ENCODE measurements at places on chromosomes 16 and 17.

DNA sequence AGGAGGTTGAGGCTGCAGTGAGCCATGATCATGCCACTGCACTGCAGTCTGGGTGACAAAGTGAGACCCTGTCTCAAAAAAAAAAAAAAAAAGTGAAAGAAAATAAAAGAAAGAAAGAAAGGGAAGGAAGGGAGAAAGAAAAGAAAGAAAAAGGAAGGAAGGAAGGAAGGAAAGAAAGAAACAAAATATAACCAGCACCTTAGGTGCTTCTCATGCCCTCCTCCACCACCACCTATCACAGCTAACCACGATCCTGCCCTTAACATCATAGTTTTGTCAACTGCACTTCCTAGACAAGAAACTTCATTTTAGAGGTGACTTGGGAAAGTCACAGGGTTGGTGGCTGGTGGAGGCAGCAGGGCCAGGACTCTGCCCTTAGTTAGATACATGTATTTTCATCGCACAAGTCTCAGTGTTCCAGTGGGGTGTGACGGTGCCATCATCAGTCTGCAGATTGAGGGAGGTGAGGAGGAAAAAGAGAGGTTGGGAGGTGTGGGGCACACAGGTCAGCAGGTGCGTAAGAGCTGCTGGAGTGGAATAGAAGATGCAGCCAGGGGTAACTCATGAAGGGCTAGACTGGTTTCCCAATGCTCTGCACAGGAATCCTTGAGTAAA is 10.0 kb downstream of the SUPT4H1 start:
- no peak for DNase-seq

DNA sequence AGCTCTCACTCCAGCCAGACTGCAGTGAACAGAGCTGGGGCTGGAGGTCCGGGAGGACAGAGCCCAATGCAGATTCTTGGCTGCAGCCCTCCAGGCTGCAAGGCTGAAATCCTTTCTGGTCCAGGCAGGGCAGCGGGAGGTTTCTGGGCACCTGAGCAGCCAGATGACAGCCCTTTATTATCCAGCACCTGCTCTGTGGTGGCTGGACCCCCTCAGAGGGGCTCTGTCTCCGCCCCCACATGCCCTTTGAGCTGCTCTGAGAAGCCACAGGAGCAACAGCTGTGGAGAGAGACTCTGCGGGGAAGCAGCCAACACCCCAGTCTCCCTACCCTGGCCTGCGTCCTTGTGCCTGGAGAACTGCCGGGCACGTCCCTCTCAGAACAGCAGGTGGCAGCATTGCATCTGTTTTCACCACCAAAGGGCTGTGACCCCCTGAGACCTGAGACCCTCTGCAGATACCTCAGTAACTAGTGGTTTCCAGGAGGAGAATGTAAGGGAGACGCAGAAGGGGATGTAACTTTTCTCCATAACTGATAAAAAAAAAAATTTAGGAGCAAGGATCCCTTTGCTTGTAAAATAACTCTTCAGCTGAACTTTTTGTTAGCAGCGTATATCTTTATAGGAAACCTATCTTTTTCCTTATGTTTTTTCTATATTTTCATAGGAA is 3.7 kb upstream of the CNP start:
- no peak for DNase-seq

DNA sequence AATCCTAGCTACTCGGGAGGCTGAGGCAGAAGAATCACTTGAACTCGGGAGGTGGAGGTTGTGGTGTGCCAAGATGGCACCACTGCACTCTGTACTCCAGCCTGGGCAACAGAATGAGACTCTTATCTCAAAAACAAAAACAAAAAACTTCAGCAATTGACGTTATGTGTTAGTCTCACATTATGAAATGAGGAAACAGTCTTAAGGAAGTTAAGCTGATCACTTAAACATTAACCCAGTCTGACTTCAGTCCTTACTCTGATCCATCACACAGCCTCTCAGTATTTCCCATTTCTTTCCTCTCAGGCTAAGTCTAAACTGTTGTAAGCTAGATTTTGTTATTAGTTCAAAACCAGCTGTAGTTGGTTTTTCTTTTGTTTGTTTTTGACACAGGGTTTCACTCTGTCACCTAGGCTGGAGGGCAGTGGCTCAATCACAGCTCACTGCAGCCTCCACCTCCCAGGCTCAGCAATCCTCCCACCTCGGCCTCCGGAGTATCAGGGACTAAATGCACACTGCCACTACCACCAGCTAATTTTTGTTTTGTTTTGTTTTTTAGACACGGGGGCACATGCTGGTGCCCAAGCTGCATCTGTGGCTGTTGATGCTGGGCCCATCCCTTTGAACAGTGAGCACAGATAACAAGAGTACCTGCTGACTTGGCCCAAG is 6.3 kb downstream of the JPT1 start:
- no peak for DNase-seq

- DNase-seq = no peak
Observed at GRCh38 chr16:13350000-13350399, 448.6 kb downstream of the SHISA9 start.

- DNase-seq = no peak
Observed at GRCh38 chr16:85879975-85880831, 18.8 kb upstream of the IRF8 start.

DNA sequence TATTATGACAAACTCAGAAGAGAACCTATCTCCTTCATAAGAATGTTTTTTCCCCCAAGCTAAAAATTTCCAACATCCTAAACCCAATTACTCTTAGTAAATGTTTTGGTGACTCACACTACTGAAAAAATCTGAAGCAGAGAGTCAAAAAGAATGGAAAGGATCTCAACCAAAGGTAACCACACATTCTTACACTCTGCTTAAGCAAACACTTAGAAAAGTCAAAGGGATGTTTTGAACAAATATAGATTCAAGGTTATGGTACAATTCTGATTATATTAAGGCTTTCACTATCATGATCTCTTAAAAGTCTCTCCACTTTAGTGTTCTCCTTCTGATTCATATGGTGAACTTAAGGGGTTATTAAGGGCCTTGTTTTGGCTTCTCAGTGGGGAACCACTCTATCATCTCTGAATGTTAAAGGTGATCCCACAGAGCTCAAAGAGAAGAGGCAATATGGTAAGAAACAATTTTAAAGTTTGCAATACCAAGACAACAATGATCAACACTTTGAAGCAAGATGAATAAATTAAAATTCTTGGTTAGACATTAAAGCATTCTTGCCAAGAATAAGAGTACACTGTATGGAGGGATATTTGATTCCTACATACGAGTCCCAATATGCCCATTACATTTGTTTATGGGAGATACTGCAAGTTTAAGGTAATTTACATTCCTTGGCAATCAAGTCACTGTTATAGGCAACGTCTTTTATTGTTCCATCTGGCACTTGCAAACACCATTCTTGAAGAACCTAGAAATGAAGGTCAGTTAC is 69.2 kb downstream of the CDC27 start:
- DNase-seq = no peak
